ENCODE measurements at places on chromosomes 7 and 10.

DNA sequence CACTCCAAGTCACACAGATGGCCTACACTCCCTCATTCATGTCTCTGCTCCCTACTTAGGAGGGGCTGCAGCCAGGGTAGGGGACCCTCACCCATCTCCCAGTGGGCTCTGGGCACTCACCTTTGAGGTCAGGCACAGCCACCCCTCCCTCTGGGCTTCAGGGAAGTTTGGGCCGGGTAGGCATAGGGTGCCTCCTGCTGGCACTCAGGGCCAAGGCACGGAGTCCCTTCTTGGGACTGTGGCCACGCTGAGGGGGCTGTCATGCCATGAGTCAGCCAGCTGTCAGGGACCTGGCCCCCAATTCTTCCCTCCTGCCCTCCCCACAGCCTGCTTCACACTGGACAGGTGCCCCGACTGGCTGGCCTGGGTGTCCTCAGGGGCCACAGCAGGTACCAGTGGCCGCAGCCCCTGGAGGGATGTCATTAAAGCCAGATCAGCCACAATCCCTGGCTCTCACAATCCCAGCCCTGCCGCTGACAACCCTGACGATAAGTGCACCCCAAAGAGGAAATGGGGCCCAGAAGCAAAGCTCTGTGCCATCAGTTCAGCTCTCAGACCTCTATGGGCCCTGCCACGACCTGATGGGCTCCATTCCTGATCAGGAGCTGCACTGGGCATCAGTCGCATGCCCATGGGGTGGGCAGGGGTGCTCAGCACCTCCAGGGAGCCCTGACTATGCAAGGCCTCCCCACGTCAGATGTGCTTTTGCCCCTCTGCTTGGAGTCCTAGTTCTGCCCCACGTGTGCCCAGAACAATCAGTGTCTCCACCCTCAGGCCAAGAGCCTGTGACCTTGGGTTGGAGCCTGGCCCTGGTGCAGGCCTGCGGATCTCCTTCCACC, 34.1 kb upstream of the RET start:
- DNase-seq, result no peak

DNA sequence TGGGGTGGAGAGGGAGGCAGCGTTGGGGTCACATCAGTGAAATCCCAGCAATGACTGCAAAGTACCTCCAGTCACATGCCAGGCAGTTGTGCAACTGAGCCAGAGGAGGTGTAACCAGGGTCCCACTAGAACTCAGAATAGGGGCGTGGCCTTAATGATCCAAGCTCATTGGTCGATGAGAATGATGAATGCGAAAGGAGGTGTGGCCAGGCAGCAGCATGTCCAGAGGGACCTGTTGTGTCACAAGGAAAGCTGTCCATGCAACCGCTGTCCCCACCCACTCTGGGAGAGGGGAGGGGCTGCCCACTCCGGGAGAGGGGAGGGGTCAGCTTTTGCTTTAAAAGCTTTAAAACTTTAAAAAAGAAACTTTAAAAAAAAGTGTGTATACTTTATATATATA, 25.3 kb upstream of the MTPAP start:
- DNase-seq, result peak; percentile 43

GRCh38 chr7:107982042-107982840, 20.7 kb downstream of the LAMB1 start:
- DNase-seq, result no peak

GRCh38 chr10:87612115-87612514, 47.6 kb upstream of the PAPSS2 start:
- no peak for DNase-seq

DNA sequence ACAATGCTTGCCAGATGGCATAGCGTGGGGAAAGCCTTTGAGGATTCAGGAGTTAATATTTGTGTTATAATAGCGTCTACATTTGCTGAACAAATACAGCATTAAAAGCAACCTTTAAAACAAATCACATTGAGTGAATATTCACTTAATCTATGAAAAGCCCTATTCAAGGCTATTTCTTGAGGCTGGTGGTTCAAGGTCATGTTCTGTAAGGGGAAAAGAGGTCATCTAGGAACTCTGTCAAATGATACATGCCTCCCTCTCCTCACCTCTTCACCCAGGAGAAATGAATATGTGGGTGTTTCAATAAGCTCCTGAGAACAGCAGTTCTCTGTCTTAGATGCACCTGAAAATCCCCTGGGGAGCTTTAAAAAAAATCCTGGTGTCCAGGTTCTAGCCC, 303.0 kb downstream of the ELMO1 start:
- no peak for DNase-seq

DNA sequence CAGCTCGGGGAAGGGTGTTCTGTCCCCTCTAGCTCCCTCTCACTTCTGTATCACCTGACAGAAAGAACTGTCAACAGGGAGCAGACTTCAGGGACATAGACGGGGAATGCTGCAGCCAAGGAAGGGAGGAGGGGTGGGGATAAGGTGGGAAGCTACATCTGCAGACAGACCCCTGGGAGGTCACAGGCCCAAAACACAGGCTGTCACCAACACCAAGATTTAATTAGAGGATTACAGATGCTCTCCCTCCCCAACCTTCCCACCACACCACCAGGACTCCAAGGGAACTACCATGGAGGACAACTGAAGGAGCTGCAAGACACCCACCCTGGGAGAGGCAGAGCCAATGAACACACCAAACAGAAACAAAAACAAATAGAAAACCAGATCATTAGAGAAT, 425.2 kb upstream of the VSTM2A start:
- no peak for DNase-seq

DNA sequence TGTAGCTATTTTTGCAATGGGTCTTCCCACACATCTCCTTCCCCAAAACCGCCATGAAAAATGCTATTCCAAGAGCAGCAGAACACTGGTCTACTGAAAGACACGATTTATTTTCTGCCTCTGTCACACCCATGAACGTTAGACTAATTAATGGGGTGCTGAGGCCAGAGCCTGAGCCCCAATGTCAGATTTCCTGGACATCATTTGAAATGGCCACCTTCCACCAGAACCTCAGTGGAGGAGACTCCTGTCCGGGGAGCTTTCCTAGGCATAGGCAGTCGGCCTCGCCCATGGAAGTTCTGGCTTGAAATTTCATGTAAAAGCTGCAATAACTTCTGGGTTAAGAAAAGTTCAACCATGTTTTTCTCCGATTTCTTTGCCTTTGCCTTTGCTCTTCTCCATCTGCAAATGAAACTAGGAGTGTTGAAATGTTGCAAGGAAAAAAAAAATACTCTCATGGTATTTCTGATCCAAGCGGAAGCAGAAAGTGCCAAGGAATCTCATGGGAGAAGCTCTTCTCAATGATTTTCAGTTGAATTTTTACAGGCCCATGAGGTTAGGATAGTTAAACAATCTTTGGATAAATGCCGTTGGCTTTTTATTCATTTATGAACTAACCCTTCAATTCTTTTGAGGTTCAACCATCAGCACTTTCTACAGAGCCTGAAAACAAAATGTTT, 570.8 kb upstream of the MGMT start:
- no peak for DNase-seq

DNA sequence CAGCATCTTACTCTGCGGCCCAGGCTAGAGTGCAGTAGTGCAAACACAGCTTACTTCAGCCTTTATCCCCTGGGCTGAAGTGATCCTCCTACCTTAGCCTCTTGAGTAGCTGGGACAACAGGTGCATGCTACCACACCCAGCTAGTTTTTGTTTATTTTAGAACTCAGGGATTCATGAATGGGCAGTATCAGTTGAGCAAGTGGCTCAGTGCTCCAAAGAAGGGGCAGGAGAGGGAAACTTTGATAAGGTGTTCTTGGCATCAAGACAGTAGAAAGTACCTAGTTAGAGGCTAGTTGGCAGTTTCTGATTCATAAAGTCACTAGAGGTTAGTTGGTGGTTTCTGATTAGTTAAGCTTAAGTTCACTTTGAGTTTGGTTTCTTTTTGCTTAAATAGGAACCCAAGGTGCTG, 18.4 kb downstream of the TRIM24 start:
- no peak for DNase-seq

GRCh38 chr7:143494622-143495021, 16.9 kb downstream of the TAS2R41 start:
- DNase-seq, result no peak

Data from stimulated activated effector memory CD8-positive, alpha-beta T cell treated with anti-CD3 and anti-CD28 coated beads, Interleukin-12 subunit alpha, Interleukin-12 subunit beta, amount 100 ng/mL, for 72 hours (primary cell).